ENCODE measurements at places on chromosomes 3 and 15. TPM values are rescaled to one million over a fixed set of nuclear protein-coding genes. Genes with fewer than 3 reads are reported as not detected.

Gene GREM1
- 264 TPM for total RNA-seq

Gene CTXND1
- total RNA-seq = not detected

Gene CHRM5
- under 0.01 TPM for total RNA-seq

Gene RMDN3
- total RNA-seq = 36.3 TPM

Gene GOLGA8T
- not detected for total RNA-seq

Gene GOLGA6B
- not detected for total RNA-seq

Gene SEMA4B
- 23.9 TPM for total RNA-seq

Gene SLC28A2
- total RNA-seq = not detected

Gene SPSB4
- not detected for total RNA-seq

Gene CLDN18
- not detected for total RNA-seq

Gene STAC
- total RNA-seq = 0.14 TPM

Gene BUB1B
- total RNA-seq = 45.2 TPM

Gene TEX55
- total RNA-seq = not detected

Gene OXTR
- total RNA-seq = 12.3 TPM

Gene DUOXA2
- not detected for total RNA-seq

Gene MOBP
- total RNA-seq = not detected

Gene CTXN2
- not detected for total RNA-seq

Gene ANKRD34C
- total RNA-seq = not detected

Gene TMEM212
- not detected for total RNA-seq

Gene LRRK1
- 13.7 TPM for total RNA-seq

Gene CCDC191
- 1.1 TPM for total RNA-seq

Gene LYZL4
- total RNA-seq = not detected

Gene GOLGA8M
- total RNA-seq = not detected

Gene EXD1
- total RNA-seq = not detected

Gene NR2E3
- total RNA-seq = 0.57 TPM

Gene PCYT1A
- 126 TPM for total RNA-seq

Gene TMCO5A
- not detected for total RNA-seq

Gene FAM3D
- total RNA-seq = not detected

Gene FRMD4B
- 0.66 TPM for total RNA-seq

Gene FOXB1
- not detected for total RNA-seq

Gene SHC4
- total RNA-seq = 4.0 TPM

Gene MESP1
- total RNA-seq = under 0.01 TPM

Gene ALG1L2
- not detected for total RNA-seq

Gene ST3GAL6
- total RNA-seq = 6.9 TPM

Gene SOX14
- not detected for total RNA-seq

Gene SATB1
- total RNA-seq = 8.8 TPM

Gene MED12L
- 0.43 TPM for total RNA-seq

Gene CIB1
- total RNA-seq = 37.0 TPM

Gene UBA7
- total RNA-seq = 27.9 TPM

Gene CPB1
- total RNA-seq = not detected

Gene GNAT1
- not detected for total RNA-seq

Gene MCF2L2
- 0.29 TPM for total RNA-seq

Gene CLRN1
- total RNA-seq = not detected

Gene TJP1
- 84.9 TPM for total RNA-seq

Data from placental pericyte (primary cell).